Cortex of kidney (tissue), 1 donor: ENCODE measurements at places on chromosomes 12 and 14.

- no peak for DNase-seq
Observed at GRCh38 chr12:107501681-107502080, 183.9 kb upstream of the PWP1 start.

DNA sequence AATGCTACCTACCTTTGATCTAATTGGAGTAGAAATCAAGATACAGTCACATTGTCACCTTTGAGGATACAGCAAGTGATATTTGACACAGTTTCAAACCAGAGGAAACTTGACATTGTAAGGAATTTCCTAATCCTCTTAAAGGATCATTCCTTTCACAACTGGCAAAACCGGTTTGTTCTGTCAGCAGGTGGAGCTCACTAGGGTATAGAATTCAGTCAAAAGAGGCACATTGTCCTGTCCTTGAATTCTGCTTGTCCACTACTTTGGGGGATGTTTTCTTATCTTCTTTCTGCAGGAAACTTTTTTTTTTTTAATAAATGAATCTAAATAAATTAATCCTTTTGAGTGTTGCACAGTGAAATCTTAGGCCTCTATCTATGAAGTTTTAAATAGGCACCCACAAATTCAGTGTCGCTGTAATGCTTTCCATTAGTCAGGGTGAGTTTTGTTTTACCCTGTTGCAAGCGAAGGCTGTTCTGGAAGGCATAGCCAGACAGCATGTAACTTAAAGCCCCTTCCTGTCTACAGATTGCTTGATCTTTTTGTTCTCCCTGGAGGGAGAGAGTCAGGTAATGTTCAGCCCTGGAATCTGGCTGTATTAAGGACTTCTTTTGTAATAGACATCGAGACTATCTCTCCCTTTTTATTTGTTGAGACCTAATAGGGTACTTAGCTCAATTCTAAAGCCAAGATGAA, 285.0 kb upstream of the RGS6 start:
- no peak for DNase-seq

GRCh38 chr14:101134851-101135433, 231.4 kb upstream of the RTL1 start:
- no peak for DNase-seq

GRCh38 chr12:28242129-28242495, 51.9 kb downstream of the CCDC91 start:
- no peak for DNase-seq

- no peak for DNase-seq
Observed at GRCh38 chr14:89207925-89208328, 209.1 kb downstream of the FOXN3 start.

DNA sequence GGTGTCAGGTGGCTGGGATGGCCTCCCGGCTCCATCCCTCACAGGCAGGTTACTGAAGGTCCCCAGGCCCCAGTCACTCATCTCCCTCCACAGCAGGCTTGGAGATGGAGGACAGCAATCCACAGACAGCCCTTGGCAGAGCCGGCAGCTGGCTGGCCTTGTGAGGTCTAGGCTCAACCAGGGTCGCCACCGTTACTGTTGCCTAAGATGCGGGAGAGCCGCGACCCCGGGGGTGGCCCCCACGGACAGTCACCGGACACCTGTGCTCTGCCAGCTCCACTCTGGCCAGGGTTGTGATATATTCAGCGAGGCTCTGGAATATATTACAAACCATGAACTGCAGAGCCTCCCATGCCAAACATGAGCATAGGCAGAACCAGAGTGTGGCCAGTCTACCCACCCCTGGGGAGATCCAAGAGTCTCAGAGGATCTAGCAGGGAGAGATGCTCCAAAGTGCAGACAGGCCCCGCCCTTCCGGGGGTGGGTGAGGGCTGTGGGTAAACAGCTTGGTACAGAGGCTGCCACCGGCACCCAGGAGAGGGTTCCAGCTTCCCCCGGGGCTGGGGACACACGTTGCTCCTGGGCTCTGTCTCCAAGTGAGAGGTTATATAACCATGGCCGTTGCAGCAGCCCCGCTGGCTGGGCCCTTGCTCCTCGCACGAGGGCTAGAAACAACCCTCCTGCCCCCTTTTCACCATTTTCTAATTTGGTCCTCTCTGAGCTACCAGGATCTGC, 55.9 kb upstream of the DIO3 start:
- DNase-seq = no peak

DNA sequence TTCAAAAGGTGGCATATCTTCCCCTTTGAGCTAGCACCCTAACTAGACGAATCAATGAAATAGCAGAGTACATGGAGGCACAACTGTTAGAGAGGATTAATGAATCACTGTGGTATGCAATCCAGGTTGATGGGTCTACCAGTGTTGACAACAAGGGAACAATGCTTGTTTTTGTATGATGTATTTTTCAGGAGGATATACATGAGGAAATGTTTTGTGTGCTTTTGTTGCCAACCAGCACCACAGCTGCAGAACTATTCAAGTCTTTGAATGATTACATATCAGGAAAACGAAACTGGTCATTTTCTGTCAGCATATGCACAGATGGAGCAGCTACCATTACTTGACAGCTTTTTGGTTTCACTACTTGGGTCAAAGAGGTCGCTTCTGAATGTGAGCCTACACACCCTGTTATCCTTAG, 142.6 kb downstream of the GPHN start:
- no peak for DNase-seq

GRCh38 chr14:78103271-78103670, 66.9 kb upstream of the NRXN3 start:
- no peak for DNase-seq

DNA sequence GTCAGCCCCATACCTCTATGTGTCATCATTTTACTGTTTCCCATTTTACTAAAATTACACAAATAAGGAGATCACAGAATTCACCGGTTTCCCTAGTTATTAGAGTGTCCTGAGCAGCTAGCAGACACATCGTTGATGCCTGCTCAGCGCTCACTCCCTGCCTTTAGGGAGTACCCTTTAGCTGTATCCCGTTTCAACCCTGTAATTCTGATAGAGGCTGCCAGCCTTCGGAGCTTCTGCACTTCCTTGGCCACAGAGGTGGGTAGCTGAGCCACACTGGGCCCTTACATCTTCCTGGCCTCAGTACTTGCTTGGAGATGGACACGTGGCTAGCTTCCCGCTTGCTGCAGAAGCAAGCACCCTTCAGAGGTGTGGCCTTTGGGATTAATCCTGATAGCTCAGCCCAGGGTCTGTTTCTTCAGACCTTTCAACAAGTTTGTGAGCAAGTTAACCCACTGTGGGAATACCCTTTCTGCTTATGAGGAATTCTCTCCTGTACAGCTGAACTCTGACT, 14.3 kb upstream of the FBXW8 start:
- no peak for DNase-seq

GRCh38 chr12:127355061-127355841, 911.7 kb upstream of the TMEM132C start:
- DNase-seq = no peak

GRCh38 chr14:49893309-49894213, 679 bp downstream of the ARF6 start:
- no peak for DNase-seq

- no peak for DNase-seq
Observed at GRCh38 chr14:35220920-35221319, 71.3 kb upstream of the PSMA6 start.

- DNase-seq = no peak
Observed at GRCh38 chr14:75452900-75453816, 25.3 kb downstream of the JDP2 start.

DNA sequence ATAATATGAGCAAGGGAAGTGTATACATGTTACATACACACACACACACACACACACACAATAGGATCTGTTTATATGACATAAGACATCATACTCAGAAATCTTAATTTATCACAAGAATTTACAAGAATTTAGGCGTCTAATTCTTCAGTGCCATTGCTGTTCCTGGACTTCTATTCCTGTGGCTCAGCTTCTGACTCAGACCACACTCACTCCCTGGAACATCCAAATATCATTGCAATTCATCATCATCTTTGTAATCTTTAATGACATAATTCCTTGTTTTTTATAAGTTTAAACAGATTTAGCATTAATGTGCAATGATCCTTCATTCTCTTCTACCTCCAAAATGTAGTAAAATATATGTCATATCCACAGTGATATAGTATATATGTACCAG, 544.2 kb downstream of the FOXG1 start:
- no peak for DNase-seq

DNA sequence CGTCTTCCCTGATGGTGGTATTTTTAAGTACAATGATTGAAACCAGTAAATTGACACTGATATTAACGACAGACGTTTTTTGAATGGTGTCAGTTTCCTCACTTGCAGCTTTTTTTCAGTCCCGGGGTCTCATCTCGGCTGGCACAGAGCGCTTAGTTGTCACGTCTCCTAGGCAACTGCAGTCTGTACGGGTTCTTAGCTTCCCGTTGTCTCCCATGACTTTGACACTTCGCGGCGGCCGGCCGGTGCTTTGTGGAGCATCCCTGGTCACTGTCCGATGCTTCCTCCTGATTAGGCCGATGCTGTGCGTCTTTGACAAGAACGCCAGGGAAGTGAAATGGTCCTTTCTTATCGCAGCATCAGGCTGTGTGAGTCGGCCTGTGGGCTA, 67.4 kb downstream of the ADGRD1 start:
- no peak for DNase-seq

DNA sequence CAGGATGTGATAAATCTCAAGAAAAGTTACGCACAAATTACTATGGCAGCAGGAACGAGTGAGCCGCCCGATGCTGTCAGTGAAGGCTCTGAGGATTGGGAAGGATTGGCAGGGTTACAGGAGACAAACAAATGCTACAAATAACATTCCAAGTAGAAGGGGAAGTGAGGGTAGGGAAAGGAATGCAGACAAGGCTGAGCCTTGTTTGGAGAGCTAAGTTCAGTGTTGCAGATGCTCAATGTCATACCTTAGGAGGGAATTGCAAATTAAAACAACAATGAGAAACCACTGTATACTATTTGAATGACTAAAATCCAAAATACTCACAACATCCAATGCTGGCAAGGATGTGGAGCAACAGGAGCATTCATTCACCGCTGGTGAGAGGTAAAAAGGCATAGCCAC, 1.3 kb downstream of the CLEC9A start:
- DNase-seq = no peak

GRCh38 chr14:80996049-80996901, 40.9 kb downstream of the TSHR start:
- no peak for DNase-seq

DNA sequence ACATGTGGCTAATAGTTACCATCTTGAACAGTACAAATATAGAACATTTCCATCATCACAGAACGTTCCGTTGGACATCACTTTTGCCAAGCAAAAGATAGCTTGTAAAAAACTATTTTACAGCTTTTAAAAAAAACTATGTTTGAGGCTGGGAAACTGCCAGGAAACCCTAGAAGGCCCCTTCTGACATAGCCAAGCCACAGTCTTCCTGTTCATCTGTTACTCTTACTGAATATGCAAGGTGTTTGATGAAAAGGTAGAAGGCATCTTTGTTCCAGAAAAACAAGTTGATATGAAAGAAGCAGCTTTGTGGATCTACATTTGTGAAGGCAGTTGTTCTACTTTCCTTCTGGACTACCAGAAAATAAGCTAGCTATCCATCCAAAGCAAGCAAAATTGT, 23.6 kb upstream of the WNK1 start:
- DNase-seq = no peak

- DNase-seq = no peak
Observed at GRCh38 chr12:22282283-22282682, 52.2 kb downstream of the ST8SIA1 start.
